ENCODE measurements at places on chromosomes 1 and 21.

GRCh38 chr1:78095593-78095992 is 49.8 kb downstream of the GIPC2 start:
- no peak for DNase-seq

DNA sequence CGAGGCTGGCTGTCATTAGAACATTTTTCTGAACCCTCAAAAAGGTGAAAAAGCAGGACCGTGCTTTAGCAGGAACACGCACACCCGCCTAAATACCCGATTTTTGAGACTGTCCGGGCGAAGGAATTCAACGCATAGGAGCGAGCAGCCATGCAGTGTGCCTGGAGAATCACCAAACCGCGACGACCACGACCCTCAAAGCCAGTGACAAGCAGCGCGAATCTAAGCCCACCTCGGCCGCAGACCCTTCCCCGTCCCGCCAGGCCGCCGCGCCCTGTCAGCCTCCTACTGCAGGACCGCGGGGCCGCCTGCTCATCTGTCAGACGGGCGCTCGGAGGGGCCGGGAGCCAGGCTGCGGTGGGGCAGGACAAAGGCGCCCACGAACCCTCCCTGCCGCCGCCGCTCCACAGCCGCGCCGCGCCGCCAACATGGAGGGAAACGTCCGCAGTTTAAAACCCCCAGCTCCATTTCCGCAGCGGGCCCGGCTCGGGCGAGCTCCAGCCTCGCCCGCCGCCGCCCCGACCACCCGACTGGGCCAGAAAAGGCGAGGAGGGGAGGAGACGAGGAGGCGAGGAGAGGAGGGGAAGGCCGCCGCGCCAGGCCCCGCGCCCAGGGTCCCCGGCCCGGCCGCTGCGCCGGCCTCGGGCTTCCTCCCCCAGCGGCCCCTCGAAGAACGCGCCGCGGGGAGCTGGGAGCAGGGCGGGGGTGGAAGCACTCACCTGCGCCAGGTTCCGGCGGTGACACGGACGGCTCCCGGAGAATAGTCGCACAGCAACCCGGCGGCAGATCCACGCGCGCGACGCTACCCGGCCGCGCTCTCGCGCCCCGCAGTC is at the start of gene LBR:
Gene LBR (minus strand): TSS at position 804 of the 833 bp plus-strand sequence. CDS start 3,963 bp downstream, outside the sequence.
- peak; percentile 43 for DNase-seq

GRCh38 chr1:69911301-69911801 is 294.0 kb downstream of the LRRC40 start:
- DNase-seq: no peak

- no peak for DNase-seq
Measured at GRCh38 chr1:93384656-93385055, 38.9 kb downstream of the DR1 start.

GRCh38 chr21:8993284-8993942 is 1528.0 kb upstream of the TPTE start:
- DNase-seq: no peak
